ENCODE measurements at places on chromosomes 16 and 17. TPM values are rescaled to one million over a fixed set of nuclear protein-coding genes. Genes with fewer than 3 reads are reported as not detected.

- DNase-seq: peak; percentile 94
Observed at GRCh38 chr17:5419959-5420653, at the start of gene RPAIN. TSS of gene RPAIN (plus strand) at chr17:5420182. CDS start at chr17:5420211, 29 bp downstream.

GRCh38 chr17:58605470-58605869 is 86.4 kb downstream of the TEX14 start:
- DNase-seq: no peak

Gene CTRB1
- 3.4 TPM for total RNA-seq

Gene BBS2
- total RNA-seq: 27.2 TPM

DNA sequence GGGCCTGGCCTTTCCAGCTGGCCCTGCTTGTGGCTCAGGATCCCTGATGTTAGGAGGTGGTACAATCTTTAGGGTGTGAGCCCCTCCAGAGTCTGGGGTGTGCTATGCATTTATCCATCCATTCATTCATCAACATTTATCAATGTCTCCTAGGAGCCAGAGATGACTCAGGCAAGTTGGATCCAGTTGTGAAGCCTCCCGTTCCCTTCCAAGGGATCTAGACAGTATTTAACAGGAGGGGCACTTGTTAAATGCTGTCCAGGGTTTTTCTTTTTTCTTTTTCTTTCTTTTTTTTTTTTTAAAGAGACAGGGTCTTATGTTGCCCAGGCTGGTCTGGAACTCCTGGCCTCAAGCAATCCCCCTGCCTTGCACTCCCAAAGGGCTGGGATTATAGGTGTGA is 42.0 kb upstream of the SMPD3 start:
- no peak for DNase-seq

DNA sequence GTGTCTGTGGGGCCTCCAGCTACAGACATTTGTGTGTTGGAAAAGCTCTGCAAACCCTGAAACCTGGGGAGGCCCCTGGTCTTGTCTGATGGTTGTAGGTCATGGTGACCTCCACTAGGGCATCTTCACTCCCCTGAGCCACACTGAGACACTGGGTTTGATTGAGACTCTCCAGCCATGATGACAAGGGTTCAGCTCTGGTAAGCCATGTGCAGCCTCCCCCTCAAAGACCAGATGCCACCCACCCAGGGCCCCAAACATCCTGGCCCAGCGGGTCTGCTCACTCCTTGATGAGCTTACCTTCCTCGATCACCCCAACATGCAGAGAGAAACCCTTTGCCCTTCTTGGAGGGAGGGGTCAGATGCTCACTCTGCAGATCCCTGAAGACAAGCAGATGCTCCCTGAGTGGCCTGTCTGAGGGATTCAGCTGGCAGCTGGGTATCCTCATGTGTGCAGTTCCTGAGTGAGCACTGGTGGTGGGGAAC is 101.6 kb downstream of the METRNL start:
- DNase-seq: no peak

Gene C16orf54
- total RNA-seq: not detected

- DNase-seq: peak; percentile 87
Observed at GRCh38 chr17:47983492-47984223, 12.7 kb downstream of the CDK5RAP3 start.

Gene ANTKMT
- total RNA-seq: 44.0 TPM

DNA sequence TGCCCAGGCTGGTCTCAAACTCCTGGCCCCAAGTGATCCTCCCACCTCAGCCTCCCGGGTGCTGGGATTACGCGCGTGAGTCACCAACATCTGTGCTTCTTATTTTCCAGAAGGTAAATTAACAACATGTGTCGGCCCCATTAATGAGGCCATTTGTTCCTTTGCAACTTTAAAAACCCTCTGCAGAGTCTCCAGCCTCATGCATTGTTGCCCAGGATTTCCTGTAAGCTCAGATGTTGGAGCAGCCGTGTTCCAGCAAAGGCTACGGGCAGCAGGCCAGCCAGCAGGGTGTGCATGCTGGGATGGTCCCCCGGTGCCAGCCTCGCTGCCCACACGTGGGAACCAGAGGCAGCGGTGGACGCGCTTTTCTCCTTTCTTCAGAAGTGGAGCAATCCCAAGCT is 19.1 kb upstream of the HEXD start:
- DNase-seq: peak; percentile 97

GRCh38 chr17:17946093-17946492 is 26.1 kb downstream of the TOM1L2 start:
- no peak for DNase-seq

Measured in myocyte (in vitro differentiated cells).